Left colon (tissue), 2 donors: ENCODE measurements at places on chromosomes 5 and 9. TPM values are rescaled to one million over a fixed set of nuclear protein-coding genes. Genes with fewer than 3 reads are reported as not detected.

The CTNND2 gene
- total RNA-seq, result 0.82 TPM

The PCDHA13 gene
- not detected for total RNA-seq

DNA sequence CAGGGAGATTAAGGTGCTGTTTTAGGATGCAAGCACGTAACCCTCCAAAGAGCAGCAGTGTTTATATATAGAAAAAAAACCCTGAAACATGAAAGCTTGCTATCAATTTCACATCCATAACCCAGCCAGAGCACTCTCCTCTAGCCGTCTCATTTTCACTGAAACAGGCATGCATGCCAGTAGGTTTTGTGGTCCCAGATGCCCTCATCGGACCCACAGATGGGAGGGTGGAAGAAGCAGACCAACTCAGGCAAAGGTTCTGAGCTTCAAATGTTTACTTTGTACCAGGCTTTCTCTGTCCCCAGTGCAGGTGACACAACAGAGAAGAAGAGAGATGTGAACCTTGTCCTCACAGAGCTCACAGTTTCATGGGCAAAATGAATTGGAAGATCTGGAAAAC lies 127.4 kb upstream of the ATP10B start:
- no peak for DNase-seq

DNA sequence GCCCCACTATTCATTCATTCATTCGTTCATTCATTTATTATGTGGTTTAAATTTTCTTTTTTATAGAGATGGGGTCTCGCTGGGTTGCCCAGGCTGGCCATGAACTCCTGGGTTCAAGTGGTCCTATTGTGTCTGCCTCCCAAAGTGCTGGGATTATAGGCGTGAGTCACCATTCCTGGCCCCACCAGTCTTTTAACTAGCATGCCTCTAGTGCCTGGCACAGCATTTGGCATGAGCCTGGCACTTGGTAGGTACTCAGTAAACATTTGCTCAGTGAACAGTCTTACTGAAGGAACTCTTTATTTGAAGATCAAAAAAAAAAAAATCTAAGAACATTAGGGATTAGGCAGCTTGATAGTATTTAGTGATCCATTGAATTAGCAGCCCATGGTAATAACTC lies 98.1 kb downstream of the KDM4C start:
- no peak for DNase-seq

- DNase-seq, result no peak
These were observed 63.7 kb downstream of the LMX1B start for GRCh38 chr9:126677188-126678084.
